CD8-positive, alpha-beta memory T cell (primary cell): ENCODE measurements at places on chromosomes 12 and 14.
A peak's percentile ranks its signal among the peaks of the same experiment; 100 is the strongest.

DNA sequence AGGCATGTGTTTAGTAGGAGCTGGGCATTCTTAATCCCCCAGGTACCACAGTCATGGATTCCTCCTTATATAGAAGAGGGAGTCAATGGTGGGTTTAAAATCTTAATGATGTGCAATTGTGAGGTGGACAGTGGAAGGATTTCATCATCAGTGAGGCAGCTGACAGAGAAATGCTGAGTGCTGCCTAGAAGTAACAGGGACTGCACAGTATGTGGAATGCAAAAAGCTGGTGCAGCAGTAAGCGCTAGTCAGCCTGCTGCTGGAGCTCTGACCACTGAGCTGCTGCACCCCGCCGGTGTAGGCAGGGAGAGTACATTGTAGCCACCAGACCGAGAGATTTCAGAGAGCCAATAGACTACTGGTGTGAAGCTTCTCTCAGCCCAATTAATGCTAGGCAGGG, 80.5 kb upstream of the DACT1 start:
- no peak for DNase-seq

DNA sequence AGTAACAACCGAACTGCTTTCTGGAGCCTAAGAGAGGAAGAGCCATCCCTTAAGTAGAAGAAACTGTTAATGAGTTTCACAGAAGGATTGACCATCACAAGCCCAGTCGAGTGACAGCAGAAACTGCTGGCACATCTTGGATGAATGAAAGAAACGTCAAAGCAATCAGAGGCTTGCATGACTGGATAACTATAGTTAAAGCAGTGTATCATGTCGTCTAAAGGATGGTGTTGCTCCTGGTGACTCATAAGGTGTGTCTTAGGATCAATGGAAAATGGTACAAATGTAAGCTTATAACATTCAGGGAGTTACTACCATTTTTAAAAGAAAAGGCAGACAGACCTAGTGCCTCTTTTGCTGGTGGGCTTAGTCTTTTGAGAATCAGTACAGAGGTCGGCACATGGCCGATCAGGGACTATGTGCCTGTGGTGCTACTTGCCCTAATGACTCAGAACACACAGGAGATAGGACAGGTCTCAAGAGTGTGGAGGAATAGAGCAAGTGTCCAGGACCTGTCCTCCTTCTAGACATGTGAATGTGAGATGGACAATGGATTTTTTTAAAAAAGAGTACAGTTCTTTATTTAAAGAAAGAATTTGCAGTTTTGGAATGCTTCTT, 55.7 kb downstream of the TMX1 start:
- no peak for DNase-seq

DNA sequence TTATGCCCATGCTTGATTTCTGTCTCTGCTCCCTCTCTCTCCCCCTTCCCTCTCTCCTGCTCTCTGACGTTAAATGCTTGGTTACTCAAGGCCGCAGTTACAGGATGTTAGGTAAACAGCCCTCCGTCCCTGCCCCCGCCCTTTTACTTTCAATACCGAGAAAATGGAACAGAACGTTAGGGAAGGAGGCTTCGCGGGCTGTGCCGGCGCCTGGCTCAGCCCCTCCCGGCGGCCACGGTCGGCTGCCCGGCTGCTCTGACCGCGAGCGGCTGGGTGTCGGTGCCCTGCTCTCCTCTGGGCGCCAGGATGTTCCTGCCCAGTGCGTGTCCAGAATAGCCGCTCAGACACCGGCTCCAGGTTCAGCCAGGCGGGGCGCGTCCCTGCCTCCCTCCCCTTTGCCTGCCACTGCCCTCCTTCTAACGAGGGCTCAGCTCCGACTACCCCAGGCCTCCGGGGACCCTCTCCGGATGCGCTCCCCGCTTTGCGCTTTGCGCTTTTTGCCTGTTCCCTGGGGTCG, 166.1 kb downstream of the ADCK1 start:
- no peak for DNase-seq

DNA sequence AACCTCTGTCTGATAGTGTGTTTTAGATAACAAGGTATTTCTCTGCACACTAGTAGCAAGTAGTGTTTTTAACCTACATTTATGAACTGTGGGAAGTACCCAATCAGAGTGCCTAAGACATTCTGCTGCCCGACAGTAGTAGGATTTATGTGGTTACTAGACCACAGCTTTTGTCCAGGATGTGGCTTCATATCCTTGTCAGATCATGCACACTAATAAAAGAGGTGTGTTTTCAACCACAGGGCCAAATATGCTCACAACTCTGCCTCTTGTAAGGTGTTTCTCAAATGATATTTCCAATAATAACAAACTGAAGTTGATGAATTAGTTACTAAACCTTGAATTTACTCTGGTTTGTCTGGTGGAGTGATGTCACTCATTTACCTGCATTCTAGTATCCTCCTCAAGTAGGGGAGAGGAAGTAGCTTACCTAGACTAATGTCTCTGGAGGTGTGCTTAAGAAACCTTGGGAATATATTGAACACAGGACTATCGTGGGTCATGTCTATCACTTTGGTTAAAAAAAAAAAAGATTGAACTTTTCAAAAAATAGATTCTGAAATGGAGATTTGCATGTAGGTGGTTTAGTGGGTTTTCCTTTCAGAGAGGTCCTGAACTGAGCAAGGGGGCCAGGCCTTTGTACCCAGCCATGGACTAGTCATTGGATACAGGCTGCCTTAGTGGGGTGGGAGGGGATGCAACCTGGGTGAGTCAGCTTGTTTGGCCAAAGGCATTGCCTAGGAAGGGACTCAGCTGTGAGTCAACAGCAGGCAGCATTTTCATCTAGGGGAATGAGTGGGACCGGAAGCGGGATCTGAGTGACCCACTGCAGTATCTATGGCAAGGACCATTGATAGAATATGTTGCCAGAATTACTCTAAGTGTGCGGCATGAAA, 14.1 kb downstream of the FBXW8 start:
- peak; percentile 77 for DNase-seq

GRCh38 chr12:65125247-65125646, 4.1 kb upstream of the WIF1 start:
- DNase-seq = no peak

- DNase-seq = no peak
Measured at GRCh38 chr12:68699486-68699885, 12.7 kb downstream of the NUP107 start.

DNA sequence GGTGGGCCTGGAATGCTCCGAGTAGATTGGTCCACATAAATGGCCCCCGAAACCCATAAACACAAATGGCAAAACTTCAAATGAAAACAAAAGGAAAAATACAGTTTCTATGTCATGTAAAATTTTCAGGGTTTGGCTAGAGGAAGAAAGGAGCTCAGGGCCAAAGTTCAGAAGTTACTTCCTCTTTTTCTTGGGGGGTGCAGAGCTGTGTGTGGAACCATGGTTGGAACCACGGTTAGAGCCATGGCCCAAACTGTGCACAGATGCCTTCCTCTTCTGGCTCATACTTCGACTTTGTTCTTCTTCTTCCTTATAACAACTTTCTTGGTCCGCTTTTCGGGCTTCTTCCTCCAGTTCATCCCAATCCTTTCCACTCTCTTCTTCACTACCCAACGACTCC, 51.7 kb downstream of the MGST1 start:
- no peak for DNase-seq

GRCh38 chr12:91109148-91109564, 2.1 kb downstream of the LUM start:
- DNase-seq = no peak
